ENCODE measurements at places on chromosomes 16 and 17. TPM values are rescaled to one million over a fixed set of nuclear protein-coding genes. Genes with fewer than 3 reads are reported as not detected.

GRCh38 chr17:70855401-70856054, 686.2 kb downstream of the KCNJ2 start:
- no peak overlapping the region for H3K4me3 ChIP-seq
- DNase-seq = peak; percentile 68
- peak overlapping the region; percentile 13 for H3K27ac ChIP-seq
- H3K36me3 ChIP-seq = no peaks in the 10 kb centered on the region
- H3K4me1 ChIP-seq = peaks cover 6% of the 10 kb centered on the region

DNA sequence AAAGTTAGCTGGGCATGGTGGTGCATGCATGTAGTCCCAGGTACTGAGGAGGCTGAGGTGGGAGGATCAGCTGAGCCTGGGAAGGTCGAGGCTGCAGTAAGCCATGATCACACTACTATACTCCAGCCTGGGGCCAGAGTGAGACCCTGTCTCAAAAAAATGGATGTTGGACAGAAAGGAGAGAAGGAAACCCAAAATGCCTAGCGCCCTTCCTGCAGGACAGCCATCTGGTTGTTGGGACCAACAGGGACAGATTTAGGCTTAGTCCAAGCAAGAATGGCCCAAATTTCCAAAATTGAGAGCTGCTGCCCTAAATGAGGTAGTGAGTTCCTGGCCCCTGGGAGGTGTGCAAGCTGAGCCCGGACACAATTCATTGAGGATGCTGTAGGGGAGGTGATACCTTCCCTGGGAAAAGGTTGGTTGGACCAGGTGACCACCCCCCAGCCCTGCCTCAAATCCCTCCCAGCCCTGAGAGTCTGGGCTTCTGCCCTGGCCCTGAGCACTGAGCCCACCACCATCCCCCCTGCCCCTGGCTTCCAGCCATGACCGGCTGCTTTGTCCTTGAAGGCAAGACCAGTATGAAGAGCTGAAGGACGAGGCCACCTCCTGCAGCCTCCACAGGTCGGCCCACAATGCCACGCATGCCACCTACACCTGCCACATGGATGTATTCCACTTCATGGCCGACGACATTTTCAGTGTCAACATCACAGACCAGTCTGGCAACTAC, 35.1 kb downstream of the IL21R start:
- H3K4me1 ChIP-seq = peaks cover 10% of the 10 kb centered on the region
- H3K4me3 ChIP-seq = no peak overlapping the region
- no peak overlapping the region for H3K27ac ChIP-seq
- no peak for DNase-seq
- no peaks in the 10 kb centered on the region for H3K27me3 ChIP-seq

DNA sequence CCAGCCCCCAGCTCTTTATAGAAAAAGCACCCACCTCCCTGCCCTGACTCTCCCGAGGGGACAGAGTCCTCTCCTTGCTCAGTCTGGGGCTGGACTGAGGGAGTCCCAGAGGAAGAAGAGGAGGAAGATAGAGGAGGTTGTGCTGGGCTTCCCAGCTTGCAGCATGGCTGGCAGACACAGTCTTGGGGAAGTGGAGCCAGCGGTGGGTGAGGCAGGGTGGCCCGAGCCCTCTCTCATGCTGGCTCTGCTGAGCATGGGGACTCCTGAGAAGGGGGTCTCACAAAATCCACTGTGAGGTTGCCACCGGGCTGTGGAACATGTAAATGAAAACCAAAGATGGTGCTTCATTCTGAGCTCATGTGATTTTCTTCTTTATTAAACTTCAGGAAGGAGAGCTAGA, 398.5 kb downstream of the SLC39A11 start:
- H3K36me3 ChIP-seq = no peaks in the 10 kb centered on the region
- DNase-seq = no peak
- peaks cover 16% of the 10 kb centered on the region for H3K4me1 ChIP-seq
- no peaks in the 10 kb centered on the region for H3K27me3 ChIP-seq

DNA sequence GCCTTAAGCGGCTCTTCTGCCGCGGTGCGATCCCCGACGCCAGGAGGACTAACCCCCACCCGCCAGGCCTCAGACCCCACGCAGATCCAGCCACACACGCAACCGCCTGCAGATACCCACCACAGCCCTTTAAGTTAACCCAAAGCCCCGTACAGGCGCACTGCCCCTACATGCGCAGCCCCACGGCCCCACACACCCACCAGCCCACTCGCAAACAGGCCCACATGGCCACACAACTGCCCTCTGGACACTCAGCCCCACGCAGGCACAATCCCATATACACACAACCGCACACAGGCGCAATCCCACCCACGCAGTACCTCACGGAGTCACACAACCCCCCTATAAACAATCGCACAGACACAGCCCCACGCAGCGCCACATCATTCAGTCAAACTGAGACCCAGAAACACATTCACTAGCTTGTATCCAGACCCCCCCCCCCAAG, 41.7 kb downstream of the RAI1 start:
- H3K27me3 ChIP-seq = no peaks in the 10 kb centered on the region
- no peaks in the 10 kb centered on the region for H3K36me3 ChIP-seq
- H3K4me3 ChIP-seq = peak overlapping the region; percentile 63
- peak overlapping the region; percentile 57 for H3K27ac ChIP-seq
- peaks cover 39% of the 10 kb centered on the region for H3K4me1 ChIP-seq
- no peak for DNase-seq

Gene CHST4
- total RNA-seq = not detected

Gene RFFL
- 11.1 TPM for total RNA-seq

Gene CD300LG
- total RNA-seq = not detected
